ENCODE measurements at places on chromosomes 5 and 9.

- no peak for DNase-seq
Observed at GRCh38 chr5:26700759-26701384, 337.5 kb downstream of the CDH9 start.

GRCh38 chr9:2613730-2614271, 7.8 kb upstream of the VLDLR start:
- DNase-seq: no peak

DNA sequence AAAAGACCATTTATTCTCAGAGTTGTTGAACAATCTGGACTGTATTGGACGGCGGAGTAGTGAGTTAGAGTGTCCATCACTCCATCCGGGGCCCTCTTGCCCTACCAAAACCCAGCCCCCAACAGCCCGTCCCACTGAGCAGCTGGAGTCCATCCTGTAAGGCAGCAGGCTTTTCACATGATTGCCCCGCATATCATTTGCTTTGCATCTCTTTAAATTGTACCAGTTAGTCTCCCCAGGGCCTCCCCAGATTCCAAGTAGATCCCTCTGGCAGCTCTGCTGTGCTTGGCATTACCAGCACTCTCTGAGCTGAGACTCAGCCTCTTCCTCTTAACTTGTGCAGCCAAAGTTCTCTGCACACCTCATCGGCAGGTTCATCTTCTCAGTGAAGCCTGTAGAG, 48.6 kb upstream of the ADCY2 start:
- no peak for DNase-seq

DNA sequence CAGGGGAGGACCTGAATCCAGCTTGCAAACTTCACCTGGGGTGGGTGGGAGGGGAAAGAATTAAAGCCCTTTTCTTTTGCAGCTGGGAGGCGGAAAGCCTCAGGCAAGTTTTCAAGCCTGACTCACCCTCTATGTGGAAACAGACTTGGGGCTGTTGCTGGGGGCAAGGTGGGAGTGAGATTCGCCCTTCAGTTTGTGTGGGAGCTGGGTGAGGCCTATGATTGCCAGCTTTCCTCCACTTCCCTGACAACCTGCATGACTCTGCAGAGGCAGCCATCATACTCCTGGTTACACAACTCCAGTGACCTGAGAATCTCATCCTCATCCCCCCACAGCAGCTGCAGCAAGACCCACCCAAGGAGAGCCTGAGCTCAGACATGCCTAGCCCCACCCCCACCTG, 43.2 kb upstream of the SREK1 start:
- no peak for DNase-seq

Measured in amniotic epithelial cell (primary cell).